ENCODE measurements at places on chromosomes 1 and 21. TPM values are rescaled to one million over a fixed set of nuclear protein-coding genes. Genes with fewer than 3 reads are reported as not detected.
A peak's percentile ranks its signal among the peaks of the same experiment; 100 is the strongest.

- no peak for DNase-seq
Measured at GRCh38 chr21:38712071-38712470, 93.7 kb upstream of the ETS2 start.

- no peak for DNase-seq
Measured at GRCh38 chr1:165851034-165851658, 23.7 kb downstream of the UCK2 start.

- no peak for DNase-seq
Measured at GRCh38 chr1:76109404-76109803, 34.9 kb downstream of the ST6GALNAC3 start.

DNA sequence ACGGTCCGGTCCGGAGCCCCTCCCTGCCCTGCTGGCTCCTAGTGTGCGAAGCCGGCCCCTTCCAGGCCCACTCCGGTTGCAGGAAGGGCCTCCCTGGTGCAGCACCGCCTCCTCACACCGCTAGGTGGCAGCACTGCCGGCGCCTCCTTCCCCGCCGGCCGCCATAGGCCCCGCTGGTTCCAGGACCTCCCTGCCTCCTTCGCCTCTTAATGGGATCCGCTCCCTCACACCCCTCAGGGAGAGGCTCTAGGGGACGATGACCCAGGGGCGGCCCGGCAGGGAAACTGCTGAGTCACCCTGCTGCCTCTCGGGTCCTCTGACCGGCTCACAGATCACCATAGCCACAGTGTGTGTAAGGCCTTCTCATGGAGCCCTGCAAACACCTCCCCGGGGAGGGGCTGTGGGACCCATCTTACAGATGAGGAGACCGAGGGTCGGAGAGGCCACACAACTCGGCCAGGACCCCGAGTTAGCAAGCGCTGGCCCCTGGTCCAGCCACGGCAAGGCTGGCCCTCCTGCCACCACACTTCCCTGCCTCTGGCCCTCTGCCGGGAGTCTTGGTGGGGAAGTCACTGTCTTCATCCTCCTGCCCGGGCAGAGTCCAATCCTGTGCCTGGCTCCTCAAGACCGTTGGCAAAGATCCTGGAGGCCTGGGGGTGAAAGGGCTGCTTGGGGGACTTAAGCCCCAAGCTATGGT, 1.6 kb upstream of the AJAP1 start:
- DNase-seq = peak; percentile 76

DNA sequence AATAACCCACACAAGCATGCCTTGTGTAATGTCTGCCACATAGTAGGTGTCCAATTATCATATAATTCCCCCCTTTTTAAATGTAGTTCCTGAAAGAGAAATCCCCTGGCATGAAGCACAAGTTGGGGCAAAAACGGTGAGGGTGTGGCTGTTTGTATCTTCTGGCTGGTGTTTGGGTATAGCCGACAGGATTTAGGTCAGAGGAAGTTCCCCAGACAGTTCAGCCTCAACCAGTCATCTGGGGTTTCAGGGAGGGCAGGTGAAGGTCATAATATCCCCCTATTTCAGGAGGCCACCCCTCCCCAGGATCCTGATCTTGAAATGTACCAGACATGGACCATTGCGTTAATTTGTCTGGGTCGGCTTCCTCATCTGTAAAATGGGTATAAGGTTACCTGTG, 29.1 kb upstream of the JUN start:
- no peak for DNase-seq

DNA sequence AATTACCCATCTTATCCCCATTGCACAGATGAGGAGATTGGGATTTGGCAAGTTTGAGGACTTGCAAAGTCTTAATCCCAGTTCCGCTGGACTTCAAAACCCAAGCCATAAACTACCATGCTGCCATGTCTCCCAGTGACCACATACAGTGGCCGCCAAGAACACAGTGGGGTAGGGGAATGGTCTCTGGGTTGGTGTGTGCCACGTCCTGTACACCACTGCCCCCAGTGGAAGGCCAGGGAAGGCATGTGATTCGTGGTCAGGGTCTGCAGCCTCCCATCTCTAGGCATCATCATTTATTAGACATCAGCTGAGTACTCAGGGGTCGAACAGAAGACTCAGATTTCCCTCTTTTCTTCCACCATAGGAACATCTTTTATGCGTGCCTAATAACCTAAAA, 76.0 kb downstream of the MAN1C1 start:
- DNase-seq = no peak

DNA sequence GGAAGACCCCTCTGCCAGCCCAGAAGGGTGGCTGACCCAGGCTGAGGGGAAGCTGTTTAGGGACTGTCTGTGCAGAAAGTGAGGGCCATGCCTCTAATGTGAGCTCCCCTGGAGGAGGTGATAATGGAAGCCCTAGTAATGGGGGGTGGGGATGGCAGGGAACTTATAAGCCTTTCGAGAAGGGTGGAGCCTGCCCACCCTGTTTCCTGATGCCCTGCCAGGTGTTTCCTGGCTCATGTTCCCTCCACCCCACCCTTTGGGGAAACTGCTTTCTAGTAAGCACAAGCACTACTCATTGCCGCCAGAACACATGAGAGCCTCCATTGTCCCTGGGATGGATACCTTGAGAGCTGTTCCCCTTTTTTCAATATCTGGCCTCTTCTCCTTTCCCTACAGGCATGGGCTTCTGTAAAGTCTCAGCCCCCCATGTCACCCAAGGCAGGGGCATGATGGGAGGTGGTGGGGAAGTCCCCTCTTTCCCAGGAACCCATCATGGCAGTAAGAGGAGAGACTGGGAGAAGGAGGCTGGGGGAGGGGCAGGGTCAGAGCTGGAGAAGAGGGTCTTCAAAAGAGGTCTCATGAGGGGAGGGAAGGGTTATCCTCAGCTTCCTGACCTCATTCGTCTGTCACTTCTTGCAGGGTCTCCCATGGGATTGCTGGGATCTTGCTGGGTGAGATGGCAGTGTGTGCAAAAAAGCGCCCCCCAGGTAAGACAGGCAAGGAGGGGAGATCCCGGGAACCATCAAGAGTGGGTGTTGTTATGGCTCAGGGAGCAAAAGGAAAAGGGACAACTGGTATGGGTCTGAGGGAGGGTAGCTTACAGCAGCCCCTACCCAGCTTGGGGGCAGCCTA, 2.4 kb downstream of the ATP8B2 start:
- DNase-seq = peak; percentile 52

GRCh38 chr1:85088408-85088784, 40.1 kb upstream of the MCOLN3 start:
- no peak for DNase-seq

DNA sequence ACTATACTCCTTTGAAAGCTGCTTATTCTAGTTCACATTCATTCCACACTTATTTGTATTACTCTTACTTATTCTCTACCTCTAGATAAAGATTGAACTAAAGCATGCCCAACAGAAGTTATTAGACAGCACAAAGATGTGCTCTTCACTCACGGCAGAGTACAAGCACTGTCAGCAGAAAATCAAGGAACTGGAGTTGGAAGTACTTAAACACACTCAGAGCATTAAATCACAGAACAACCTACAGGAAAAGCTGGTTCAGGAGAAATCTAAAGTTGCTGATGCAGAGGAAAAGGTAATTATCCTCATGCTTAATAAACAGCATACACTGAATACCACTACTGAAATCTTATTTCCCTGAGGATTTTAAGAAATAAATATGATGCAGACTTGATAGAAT, 81.3 kb upstream of the PPIH start:
- no peak for DNase-seq

DNA sequence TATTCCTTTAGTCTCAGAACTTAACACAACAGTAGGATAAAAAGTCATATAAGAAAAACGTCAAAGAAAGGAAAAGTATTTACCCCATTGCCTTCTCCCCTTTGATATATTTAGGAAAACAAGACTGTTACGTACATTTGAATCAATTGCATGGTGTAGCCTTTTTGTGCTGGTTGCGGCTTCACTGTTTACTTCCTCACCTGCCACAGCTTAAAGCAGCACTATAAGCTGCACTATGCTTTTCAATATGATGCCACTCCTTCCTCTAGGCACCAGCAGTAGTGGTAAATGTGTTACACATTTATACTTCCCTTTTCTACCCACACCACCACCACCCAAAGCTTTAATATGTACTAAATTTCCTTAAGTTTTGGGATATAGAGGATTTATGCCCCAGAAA, 111.1 kb downstream of the ATP1B1 start:
- DNase-seq = no peak

DNA sequence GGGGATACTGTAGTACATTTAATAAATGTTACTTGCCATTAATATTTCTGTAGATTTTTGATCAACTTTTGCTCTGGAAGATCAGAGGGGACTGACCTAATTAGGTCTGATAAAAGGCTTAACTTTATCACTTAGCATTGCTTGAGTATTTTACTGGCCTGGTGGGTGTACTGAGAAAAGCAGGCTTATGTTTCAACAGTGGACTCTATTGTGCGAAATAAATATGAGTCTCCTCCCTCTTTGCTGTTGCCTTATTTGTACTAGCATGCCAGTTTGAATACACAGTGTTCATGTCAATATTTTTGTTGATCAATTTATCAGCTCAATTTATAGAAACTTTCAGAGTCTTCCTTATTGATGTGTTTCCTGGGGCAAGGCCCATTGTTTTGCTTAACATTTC, 49.1 kb downstream of the EBNA1BP2 start:
- DNase-seq = no peak

GRCh38 chr1:172895050-172895460, 155.7 kb downstream of the TNFSF18 start:
- no peak for DNase-seq

TLR5 gene
- total RNA-seq = 30.9 TPM

S100A7A gene
- total RNA-seq = not detected

TRIM17 gene
- total RNA-seq = 2.7 TPM

S100A9 gene
- 33.2 TPM for total RNA-seq

ARL8A gene
- total RNA-seq = 73.4 TPM
